ENCODE measurements at places on chromosomes 1 and 21. TPM values are rescaled to one million over a fixed set of nuclear protein-coding genes. Genes with fewer than 3 reads are reported as not detected.

NTNG1 gene
- total RNA-seq = 32.8 TPM

HPDL gene
- 0.52 TPM for total RNA-seq

ATP5IF1 gene
- total RNA-seq = 168 TPM

HSD3B2 gene
- total RNA-seq = not detected

TBX19 gene
- 0.75 TPM for total RNA-seq

EIF2D gene
- 52.8 TPM for total RNA-seq

MRPL24 gene
- 40.8 TPM for total RNA-seq

LENEP gene
- not detected for total RNA-seq

CDC42BPA gene
- 37.2 TPM for total RNA-seq

COL9A2 gene
- total RNA-seq = 4.2 TPM

HAPLN2 gene
- total RNA-seq = not detected

CRYAA gene
- not detected for total RNA-seq

GBP6 gene
- 4.7 TPM for total RNA-seq

AKNAD1 gene
- total RNA-seq = not detected

C1orf116 gene
- 16.3 TPM for total RNA-seq

DCST1 gene
- not detected for total RNA-seq

KRTAP12-2 gene
- not detected for total RNA-seq

OVAAL gene
- total RNA-seq = not detected

SMIM1 gene
- total RNA-seq = not detected

IGSF9 gene
- total RNA-seq = not detected

ATP5PO gene
- total RNA-seq = 208 TPM

GPR37L1 gene
- total RNA-seq = 0.15 TPM

EXO1 gene
- 1.8 TPM for total RNA-seq

PRMT6 gene
- 35.2 TPM for total RNA-seq

SH3D21 gene
- 6.4 TPM for total RNA-seq

CATSPERE gene
- 1.8 TPM for total RNA-seq

WLS gene
- 32.5 TPM for total RNA-seq

CTPS1 gene
- total RNA-seq = 38.2 TPM

PIK3C2B gene
- 1.9 TPM for total RNA-seq

NID1 gene
- 1.1 TPM for total RNA-seq

CACNA1E gene
- total RNA-seq = not detected

SLC35F3 gene
- total RNA-seq = 2.7 TPM

TEX38 gene
- not detected for total RNA-seq

Data from renal cortical epithelial cell (primary cell).